Choroid plexus epithelial cell (primary cell): ENCODE measurements at places on chromosomes 5 and 9.

GRCh38 chr5:52269401-52269800 lies 518.3 kb upstream of the ITGA1 start:
- DNase-seq: no peak

DNA sequence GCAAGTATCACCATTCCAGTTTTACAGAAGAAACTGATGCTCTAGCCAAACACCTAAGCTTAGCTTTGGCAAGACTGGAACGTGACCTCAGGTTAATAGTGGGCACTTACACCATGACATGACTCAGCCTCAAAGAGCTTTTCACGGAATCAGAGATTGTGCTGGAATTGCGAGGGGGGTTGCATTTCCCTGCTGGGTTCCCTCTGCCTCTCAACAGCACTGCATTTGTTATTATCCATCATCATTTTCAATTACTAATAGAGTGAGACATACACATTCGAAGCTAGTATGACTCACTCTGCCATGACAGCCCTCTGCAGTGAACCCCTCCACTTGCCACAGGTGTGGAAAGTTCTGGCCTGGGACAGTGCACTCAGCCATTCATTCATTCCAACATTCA lies 8.0 kb downstream of the SPOCK1 start:
- DNase-seq: no peak

DNA sequence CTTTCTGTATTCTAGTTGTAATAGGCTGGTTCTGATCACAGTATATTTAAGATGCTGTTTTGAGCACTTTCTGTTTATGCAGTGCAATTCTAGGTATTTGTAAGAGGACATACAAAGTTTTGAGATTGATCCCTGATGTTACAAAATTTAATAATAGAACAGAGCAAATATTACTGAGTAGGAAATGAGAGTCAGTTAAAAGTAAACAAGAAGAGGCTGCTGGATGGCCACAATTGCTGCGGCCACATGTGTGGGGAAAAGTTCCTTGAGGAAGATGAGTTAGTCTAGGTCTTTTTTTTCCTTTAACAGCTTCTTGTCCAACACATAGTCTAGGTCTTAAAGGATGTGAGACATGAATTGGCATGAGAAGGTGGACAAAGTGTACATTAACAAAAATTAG lies 11.3 kb downstream of the EHMT1 start:
- peak; percentile 22 for DNase-seq

DNA sequence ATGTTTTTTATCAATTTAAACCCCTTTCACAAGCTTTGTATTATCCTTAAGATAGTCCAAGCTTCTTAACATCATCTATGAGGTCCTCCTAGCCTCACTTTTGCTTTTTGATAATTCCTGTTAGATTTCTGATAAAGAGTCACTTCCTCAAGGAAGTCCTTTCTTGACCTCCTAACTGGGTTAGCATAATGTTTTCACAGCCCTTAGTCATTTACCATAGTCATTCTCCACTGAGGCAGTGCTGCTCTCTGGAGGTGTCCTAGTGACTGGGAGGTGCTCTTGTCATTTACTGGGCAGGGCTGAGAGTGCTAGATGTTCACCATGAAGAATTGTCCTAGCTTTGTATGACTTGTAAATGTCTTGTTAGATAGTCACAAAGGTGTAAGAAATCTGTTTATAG lies 26.4 kb downstream of the TNPO1 start:
- DNase-seq: peak; percentile 41

- no peak for DNase-seq
Measured at GRCh38 chr5:111528056-111528455, 15.7 kb upstream of the STARD4 start.

- DNase-seq: no peak
Measured at GRCh38 chr9:112599732-112600131, 113.1 kb downstream of the KIAA1958 start.

- DNase-seq: peak; percentile 96
Measured at GRCh38 chr9:19184144-19184917, 46.2 kb upstream of the DENND4C start.

DNA sequence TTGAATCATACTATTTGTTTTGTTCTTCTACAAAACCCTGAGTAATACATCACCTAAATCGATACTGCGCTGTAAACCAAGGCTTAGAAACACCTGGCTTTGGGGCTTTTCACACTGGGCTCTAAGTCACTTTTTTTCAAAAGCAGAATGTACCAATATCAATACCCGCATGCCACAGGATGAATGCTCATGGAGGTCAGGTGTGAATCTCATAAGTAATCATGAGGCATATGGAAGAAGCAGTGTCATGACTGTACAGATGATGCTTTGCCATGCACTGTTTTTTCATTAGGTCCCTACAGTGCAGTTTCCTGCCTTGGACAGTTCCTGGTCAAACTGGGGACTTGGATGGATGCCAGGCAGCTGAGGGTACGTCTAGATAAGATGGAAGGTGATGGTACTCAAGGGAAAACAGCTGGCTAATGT lies 49.0 kb upstream of the ATG10 start:
- no peak for DNase-seq
